Stimulated activated CD4-positive, alpha-beta T cell treated with anti-CD3 and anti-CD28 coated beads, Interleukin-15, amount 100 ng/mL, for 1 hour (primary cell): ENCODE measurements at places on chromosomes 13 and 19.

DNA sequence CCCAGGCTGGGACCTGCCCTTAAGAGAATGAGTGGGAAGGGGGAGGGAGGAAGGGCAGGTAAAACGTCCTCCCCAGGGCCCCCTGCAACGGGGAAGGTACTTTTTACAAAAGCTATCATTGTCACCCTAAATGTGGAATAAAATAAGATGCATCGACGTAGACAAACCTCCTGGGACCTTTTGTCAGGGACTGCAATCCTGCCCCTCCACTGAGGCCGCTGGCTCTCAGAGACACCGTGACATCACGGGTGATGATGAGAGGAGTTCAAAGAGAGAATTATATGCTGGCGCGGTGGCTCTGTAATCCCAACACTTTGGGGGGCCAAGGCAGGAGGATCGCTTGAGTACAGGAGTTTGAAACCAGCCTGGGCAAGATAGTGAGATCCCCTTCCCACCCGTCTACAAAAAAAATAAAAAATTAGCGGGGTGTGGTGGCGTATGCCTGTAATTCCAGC is 1.8 kb upstream of the MYBPC2 start:
- DNase-seq, result no peak

DNA sequence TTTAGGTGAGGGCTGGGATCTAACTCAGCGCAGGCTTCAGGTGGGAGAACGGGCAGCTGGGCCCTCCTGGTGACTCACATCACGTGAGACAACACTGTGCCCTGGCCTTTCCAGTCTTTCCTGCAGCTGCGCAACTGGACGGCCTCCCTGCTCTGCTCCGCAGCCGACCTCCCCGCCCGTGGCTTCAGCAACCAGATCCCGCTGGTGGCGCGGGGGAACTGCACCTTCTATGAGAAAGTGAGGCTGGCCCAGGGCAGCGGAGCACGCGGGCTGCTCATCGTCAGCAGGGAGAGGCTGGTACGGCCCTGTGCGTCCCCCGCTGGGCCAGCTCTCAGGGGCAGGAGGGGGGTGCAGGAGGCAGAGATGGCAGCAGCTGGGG is 8.8 kb downstream of the SPPL2B start:
- DNase-seq, result no peak

DNA sequence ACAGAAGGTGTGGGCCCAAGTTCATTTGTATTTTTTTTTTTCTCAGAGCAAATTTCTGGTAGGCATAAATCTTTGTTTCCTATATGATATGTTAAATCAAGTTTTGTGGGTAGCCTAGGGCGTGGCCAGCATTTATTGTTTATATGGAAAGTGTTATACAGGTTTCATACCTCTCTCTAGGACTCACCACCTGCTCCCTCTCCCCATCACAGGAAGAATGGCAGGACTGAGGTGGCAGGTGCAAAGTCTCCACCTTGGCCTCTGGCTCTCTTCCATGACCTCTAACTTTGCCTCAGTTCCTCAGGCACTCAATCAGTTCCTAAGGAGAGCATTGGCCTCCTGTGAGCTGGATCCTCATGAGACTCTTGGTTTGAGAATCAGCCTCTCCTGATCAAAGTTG is 172.3 kb upstream of the TSC22D1 start:
- no peak for DNase-seq

GRCh38 chr13:34942732-34943435 is 814 bp downstream of the NBEA start:
- no peak for DNase-seq

DNA sequence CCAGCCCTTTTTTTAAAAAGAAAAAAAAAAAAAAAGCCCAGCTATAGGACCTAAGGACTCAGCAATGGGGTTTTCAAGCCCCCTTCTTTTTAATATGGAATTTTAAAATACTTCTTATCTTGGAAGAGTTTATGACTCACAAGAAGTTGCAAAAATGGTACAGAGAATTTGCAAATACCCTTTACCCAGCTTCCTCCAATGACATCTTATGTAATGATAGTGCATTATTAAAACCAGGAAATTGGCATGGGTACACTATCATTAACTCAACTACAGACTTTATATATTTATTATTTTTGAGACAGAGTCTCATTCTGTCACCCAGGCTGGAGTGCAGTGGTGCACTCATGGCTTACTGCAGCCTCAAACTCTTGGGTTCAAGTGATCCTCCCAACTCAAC is 16.1 kb downstream of the TMEM38A start:
- no peak for DNase-seq

DNA sequence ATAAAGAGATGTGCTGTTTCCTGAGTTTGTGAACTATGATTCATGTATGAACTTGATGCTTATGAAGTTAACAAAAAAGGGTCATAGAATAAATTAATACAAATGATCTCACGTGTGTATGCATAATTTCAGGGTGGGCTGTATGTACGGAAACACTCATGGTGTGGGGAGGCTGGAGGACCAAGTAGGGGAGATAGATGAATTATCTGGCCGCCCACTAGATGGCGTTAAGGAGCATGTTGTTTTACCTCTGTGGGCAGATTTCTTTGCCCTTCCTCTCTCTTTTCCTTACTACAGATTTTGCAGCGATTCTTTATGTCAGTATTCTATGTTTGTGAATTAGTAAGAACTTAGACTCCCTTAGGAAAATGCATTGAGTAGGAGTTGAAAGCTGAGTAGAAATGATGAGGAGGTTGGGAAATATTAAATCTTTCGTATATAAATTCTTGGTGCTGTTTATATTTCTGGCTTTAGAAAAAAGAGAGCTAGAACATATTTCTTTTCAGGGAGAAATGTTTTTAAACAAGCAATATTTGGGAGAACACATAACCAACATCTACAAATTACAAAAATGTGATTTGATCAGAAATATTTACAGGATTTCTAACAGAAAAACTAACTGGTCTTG is 47.4 kb upstream of the TMTC4 start:
- no peak for DNase-seq

DNA sequence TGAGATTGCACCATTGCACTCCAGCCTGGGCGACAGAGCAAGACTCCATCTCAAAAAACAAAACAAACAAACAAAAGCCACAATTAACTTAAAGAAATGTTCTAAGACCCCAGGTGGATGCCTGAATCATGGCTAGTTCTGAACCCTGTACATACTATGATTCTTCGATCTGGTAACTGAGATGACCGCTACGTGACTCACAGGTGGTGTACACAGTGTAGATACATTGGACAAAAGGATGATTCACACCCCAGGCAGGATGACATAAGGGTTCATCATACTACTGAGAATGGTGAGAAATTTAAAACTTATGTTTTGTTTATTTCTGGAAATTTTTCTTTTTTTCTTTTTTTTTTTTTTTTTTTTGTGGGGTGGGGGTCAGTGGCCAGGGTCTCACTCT is 6.5 kb downstream of the ZNF426 start:
- no peak for DNase-seq

DNA sequence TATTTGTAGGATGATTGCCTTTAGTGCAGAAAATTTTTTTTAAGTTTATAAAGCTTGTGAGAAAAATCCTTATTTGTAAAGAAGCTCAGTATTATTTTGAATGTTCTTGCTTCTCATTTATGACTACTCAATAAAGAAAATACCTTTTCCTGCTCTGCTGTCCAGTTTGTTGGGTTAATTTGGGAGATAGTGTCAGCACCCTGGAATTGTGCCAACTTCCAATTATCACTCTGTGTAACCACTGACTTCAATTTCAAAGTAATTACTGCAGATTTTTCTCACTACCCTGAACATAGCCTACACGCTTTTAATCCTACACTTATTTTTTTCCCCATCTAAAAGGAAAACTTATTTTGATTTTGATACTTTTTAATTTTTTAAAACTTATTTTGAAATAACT is 93.1 kb downstream of the GGACT start:
- DNase-seq, result no peak

- no peak for DNase-seq
Observed at GRCh38 chr13:21872795-21873194, 201.9 kb downstream of the FGF9 start.

- no peak for DNase-seq
Observed at GRCh38 chr13:59521549-59521948, 642.2 kb downstream of the DIAPH3 start.

DNA sequence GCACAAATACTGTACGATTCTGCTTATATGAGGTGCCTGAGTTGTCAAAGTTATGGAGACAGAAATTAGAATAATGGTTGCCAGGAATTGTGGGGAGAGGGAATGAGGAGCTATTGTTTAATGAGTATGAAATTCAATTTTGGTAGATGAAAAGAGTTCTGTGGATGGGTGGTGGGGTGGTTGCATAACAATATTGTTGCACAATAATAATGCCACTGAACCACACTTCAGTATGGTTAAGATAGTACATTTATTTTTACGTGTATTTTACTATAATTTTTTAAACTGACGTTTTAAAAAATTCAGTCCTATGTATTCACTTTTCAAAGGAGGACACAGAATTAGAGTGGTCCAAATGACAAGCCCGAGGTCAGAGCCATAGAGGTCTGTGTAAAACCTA is 1.8 kb upstream of the OXGR1 start:
- no peak for DNase-seq

DNA sequence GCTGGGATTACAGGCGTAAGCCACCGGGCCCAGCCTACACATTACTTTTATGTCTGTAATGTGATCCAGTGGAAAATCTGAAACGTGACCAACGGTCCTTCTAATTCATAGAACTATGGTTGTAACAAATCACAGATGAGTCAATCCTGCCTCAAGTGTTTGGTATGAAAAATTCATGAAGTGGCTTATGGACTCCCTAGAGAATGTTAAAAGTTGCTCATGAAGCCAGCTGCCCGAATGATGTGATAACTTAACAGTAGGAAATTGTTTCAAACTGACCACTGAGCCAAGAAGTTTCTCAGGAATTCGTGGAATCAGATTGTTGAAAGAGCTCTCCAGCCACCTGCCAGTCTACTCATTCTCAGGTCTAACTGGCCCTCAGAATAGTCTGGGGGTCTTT is 59.4 kb upstream of the FARP1 start:
- no peak for DNase-seq

DNA sequence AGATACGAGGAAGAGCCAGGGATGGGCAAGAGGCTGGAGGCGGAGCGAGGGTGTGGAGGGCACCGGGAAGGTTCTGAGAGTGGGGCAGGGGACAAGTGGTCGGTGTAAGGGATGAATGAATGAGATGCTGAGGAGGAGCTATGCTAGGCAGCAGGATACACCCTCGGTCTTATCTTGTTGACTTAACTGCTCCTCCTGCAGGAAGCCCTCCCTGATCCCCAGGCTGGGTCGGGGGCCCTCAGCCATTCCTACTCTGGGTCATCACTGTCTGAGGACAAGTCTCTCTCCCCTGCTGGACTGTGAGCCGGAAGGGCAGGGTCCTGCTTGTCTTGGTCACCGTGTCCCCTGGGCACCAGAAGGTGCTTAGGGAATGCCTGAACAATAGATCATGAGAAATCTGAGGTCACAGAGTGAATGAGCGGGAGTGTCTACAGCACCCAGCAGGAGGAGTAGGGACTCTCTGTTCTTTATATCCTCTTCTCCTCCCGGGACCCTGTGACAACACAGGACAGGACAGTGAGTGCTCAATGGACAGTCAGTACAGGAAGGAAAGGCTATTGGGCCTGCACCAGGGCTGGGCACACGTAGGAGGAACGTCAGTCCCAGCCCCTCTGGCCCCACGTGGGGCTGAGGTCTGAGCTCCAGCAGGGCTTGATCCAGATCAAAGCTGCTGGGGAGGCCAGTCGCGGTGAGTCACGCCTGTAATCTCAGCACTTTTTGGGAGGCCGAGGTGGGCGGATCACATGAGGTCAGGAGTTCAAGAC is 6.5 kb downstream of the NKPD1 start:
- no peak for DNase-seq

- DNase-seq, result no peak
Observed at GRCh38 chr19:988081-988480, 3.9 kb downstream of the WDR18 start.

- DNase-seq, result no peak
Observed at GRCh38 chr13:57582032-57582431, 49.5 kb upstream of the PCDH17 start.

GRCh38 chr19:30857966-30858490 is 485.8 kb downstream of the ZNF536 start:
- no peak for DNase-seq

- no peak for DNase-seq
Observed at GRCh38 chr13:112658808-112659207, 31.0 kb upstream of the ATP11A start.

DNA sequence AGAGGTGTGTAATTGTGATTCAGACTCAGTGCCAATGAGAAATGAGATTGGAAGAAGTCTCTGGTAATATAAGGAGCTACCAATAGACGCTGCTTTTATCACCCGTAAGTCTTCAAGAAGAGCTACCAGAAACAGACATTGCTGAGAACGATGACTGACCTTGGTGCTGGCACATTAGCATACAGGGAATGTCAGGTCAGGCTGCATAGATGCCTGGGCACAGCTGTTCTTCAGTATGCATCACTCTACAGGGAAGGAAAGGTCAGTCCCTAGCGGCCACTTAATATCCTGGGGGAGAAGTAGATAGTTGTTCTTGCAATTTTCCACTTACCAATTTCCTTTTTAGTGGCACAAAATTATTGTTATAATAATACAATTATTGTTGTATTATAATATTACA is 380.4 kb downstream of the PCDH9 start:
- DNase-seq, result no peak

GRCh38 chr19:8935460-8935859 is 74.7 kb downstream of the MUC16 start:
- no peak for DNase-seq

DNA sequence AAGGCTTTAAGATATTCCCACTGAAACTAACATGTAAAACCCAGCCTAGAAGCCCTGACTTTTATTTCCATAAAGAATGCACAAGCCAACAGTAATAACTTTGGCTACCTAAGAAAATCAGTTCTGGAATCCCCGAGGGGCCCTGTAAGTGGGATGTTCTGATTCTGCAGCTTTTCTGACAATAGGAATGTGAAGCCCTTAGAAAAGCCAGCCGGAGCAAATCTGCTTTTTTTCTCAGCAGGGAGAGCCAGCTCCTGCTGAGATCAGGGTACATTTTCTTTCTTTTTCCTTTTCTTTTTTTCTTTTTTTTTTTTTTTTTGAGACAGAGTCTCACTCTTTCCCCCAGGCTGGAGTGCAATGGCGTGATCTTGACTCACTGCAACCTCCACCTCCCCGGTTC is 8.0 kb upstream of the GARRE1 start:
- DNase-seq, result no peak

- no peak for DNase-seq
Observed at GRCh38 chr19:4441994-4442818, 15.4 kb downstream of the UBXN6 start.

GRCh38 chr13:83503424-83503823 is 378.9 kb downstream of the SLITRK1 start:
- DNase-seq, result no peak

GRCh38 chr19:45439569-45440258 is 16.0 kb upstream of the ERCC1 start:
- peak; percentile 72 for DNase-seq

- no peak for DNase-seq
Observed at GRCh38 chr13:80547885-80548825, 207.2 kb upstream of the SPRY2 start.
